GM18507 (cell line): ENCODE measurements at places on chromosomes 12 and 14.
A peak's percentile ranks its signal among the peaks of the same experiment; 100 is the strongest.

DNA sequence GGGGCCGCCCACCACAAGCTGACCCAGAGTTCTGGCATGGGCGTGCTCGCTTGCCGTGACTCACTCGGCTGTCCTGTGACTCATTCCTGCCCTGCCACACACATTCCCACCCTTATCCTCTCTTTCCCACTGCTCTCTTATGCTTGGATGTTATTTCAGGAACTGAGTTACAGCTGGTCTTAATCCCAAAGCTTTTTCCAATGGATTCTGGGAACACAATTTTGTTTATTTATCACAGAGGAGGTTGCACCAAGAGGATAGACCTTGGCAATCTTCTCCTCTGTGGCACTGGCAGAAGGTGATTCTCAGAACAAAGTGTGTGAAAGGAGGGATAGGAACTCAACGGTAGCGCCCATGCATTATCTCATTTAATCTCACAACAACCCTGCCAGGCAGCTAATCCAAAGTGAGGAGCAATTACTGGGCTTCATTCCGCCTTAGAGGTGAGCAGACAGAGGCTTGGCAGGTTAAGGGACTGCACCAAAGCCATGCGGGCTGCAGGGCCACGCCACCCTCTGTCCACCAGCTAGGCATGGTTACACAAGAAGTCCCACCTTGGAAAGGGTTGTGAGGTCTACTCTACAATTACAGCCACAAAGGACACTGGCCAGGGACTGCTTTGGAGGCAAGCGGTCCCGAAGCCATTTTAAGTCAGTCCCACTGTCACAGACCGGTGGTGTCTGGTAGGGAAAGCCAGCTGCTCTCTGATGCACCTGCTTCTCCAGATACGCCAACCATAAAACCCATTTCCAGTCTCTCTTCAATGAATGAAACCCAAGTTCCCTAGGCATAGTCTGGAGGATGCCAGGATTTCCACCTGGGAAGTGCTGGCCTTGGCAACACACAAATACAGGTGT, 32.9 kb downstream of the SYNE3 start:
- DNase-seq = no peak

DNA sequence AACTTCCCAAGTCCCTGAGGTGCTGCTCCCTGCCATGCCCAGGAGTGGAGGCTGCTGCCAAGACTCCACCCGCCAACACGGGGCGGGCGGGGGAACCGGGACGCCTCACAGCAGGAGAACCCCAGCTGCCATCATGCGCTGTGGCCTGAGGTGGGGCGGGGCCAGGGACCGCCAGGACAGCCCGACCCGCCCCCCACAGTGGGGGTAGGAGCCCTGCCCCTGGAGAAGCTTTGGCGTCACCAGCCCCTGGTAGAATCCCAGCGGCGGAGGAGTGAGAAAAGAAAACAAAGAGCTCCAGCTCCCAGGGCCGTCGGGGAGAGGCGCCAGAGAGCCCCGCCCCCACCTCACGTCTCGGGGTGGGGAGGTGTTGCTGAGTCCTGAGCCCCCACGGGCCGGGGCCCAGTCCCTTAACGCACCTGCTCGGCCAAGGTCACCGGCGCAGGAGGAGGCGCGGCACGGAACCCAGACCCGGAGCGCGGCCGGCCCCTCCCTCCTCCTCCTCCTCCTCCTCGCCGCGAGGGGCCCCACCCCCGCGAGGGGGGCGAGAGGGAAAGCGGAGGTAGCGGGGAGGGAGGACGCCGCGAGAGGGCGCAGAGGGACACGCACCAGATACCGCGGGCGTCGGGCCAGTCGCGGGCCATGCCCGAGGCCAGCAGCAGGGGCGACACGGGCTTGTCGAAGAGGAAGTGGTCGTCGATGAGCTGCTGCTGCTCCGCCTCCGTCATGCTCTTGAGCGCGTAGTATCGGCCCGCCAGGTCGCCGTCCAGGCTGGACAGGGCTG, 1.8 kb downstream of the CKB start:
- peak; percentile 43 for DNase-seq

DNA sequence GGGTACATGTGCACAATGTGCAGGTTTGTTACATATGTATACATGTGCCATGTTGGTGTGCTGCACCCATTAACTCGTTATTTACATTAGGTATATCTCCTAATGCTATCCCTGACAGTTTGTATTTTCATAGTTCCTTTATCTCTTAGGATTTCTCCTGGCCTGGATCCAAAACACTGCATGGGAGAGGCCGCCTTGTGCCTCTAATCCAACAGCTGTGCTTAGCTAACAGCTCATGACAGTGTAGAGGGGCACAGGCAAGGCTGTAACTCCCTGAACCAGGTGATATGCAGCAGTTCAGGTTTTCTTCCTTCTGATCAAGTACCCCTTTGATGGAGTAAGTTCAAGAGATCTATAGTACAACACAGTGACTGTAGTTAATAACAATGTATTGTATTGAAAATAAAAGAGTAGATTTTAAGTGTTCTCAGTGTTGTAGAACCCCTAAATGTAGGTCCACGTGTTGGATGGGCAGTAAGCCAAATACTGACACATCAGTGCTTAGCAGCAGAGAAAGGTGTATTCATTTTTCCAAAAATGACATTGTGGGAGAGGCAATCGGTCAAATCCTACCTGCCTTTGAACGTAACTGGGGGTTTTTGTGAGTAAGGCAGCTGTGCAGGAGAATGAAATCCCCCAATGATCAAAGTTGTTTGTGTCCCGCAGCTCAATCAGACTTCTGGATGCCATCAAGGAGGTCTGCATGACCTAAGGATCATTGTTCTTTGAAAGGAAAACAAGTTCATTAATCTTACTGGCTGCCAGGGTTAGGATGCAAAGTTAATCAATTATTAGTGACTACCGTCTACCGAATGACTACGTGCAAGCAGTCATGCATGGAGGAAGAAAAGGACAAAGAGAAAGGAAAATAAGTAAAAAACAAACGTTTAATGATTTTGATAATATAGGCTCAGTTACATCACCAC, 89.3 kb upstream of the FGD4 start:
- DNase-seq = no peak

GRCh38 chr14:105313381-105314286, 914 bp upstream of the PACS2 start:
- DNase-seq = no peak

DNA sequence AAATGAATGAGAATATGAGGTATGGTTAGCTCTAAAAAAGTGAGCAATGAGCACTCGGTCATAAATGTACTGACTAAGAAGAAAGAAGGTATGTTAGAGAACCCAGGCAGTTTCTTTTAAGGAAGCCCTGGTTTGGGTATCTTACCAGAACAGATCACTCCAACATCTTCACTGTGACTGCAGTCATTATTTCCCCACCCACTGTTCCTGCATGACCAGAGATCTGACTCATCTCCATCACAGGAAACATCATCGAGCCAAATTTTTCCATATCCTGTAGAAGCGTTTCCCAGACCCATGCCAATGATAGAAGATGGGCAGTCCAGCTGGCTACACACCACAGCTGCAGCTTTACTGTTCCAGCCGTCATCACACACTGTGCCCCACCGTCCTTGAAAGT, 48.0 kb downstream of the CD163L1 start:
- no peak for DNase-seq

- DNase-seq = no peak
Observed at GRCh38 chr12:125509195-125509594, 444.0 kb downstream of the AACS start.

- no peak for DNase-seq
Observed at GRCh38 chr14:70856851-70857495, 47.7 kb upstream of the MAP3K9 start.

DNA sequence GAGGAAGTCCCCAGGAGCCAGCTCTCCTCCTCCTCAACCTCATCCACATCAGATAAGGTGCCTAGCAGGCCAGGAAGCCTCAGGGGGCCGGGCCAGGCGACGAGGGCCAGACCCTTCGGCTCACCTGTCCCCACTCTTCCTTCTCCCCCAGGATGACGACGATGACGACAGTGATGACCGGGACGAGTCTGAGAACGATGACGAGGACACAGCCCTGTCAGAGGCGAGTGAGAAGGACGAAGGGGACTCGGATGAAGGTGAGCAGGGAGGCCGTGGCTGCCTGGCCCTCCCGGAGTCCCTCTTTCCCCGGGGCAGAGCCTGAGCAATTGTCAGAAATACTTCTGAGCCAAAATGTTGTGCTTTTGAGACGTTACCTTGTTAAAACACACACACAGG, 13.8 kb downstream of the SETD1B start:
- DNase-seq = no peak

DNA sequence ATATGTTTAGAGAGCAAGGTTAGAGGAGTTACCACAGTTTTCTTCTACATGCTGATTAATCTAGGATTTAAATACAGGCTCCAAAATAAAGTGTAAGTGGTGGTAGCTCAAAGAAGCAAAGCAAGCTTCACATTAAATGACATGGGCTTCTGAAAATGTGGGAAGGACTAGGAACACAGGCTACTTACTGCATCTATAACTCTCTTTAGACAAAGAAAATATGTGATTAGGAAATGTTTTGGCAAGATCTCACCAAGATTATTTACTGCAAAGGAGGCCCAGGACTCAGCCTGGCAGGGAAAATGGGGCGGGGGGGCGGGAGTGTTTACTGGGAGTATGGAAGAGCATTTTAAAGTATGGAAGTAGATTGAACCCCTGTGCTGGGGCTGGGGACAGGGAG, 39.4 kb downstream of the ETV6 start:
- DNase-seq = no peak

DNA sequence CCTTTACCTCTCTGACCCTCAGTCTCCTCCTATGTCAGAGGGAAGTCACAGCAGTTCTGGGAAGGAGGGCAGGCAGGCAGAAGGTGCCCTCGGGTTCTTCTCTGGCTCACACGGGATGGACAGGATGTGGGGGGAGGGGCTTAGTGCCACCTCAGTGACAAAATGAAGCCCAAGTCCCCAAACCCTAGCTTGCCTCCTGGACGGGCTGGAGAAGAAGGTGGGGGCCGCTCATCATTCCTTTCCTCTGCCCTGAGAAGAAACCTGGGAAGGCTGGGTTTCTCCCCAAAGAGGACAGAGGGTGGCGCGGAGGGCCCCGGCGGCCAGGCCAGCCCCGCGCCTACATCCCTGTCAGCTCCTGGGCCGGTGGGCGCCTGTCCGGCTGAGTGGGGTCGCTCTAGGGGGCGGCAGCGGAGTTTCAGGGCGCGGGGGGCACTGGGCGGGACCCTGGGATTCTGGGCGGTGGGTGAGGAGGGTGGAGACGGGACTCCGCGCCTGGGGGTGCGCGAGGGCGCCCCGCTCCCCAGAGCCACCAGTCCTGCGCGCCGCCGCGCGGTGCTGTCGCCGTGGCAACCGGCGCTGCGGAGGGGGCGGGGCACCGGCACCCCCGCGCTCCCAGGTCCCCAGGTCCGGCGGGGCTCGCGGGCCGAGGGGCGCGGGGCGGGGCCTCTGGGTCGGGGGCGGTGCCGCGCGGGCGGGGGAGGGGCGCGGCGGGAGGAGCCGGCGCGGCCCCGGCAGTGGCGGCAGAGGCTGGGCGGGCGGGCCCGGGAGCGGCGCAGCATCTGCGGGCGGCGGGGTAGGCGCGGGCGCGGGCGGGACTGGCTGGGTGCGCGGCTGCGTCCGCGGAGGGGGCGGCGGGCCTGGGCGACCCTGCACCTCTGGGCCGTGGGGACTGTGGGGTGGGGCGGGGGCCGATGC, at the start of gene TMEM121:
Gene TMEM121, plus strand, starts transcription at position 723 of the 915 bp plus-strand sequence. CDS start 2,252 bp downstream, outside the sequence.
- no peak for DNase-seq

- no peak for DNase-seq
Observed at GRCh38 chr12:21580748-21581516, 23.7 kb downstream of the GYS2 start.

- no peak for DNase-seq
Observed at GRCh38 chr14:89571491-89571890, 154.5 kb upstream of the FOXN3 start.

GRCh38 chr12:49818241-49818895, 9.8 kb downstream of the NCKAP5L start:
- no peak for DNase-seq

- DNase-seq = no peak
Observed at GRCh38 chr12:17358835-17359234, 731.2 kb downstream of the RERGL start.

DNA sequence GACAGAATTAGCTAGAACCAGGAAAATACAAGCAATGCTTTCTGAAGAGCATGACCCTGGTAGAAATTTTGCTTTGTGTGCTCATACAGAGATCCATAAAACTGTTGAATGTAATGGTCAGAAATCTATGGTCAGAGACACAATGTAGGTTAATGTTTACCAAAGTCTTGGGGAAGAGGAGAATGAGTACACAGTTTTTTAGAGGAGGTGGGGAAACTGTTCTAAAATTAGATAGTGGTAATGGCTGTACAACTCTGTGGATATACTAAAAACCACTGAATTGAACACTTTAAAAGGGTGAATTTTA, 109.5 kb upstream of the ARHGAP5 start:
- no peak for DNase-seq

- no peak for DNase-seq
Observed at GRCh38 chr12:111260732-111261131, 108.2 kb downstream of the PHETA1 start.

- DNase-seq = no peak
Observed at GRCh38 chr14:90629471-90629870, 186.8 kb downstream of the TTC7B start.

DNA sequence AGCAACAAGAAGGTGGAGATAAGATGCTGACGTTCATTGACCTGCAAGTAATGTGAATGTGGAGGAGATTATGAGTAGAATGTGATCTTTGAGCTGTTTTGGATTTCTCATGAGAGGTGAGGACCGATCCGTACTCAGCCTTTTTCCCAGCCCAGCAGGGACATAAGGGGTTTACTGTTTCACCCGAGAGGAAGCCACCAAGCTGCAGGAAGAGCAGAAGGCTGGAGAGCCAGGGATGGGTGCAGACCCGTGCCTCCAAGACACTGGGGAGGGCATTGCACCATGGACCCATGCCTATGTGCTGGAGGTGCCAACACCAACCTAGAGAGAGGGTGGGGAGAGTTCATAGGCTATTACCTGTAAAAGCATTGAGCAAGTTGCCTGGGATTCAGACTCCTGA, 206.0 kb upstream of the DIO3 start:
- no peak for DNase-seq

- no peak for DNase-seq
Observed at GRCh38 chr12:115870510-115870909, 407.0 kb downstream of the MED13L start.

DNA sequence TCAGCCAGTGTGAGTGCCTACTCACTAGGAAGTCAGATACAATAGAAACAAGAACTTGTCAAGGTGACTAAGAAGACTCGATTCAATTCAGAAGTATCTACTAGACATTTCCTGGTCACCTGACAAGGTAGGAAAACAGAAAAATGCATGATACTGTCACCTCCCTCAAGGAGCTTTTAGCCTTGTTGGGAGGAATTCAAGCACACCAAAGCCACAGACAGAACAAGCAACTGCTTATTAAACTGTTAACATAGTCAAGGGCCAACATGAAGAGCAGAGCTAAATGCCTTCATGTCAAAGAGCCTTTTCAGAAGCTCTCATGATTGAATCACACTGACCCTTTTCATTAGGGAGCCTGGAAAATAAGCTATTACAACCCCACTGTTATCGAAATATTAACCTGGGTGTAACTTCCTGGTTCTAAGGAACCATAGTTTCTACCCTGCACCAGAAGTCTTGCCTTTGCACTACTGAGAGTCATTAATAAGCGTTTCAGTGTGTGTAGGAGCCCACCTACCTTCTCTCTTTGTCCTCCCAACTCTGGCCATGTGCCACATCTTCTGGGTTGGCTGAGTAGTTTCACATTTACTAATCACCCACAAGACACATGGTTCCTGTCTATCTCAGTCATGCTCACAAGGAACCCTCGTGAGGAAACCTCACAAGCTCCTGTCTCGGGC, 31.0 kb upstream of the LGALS3 start:
- DNase-seq = peak; percentile 64
